ENCODE measurements at places on chromosomes 13 and 19.
A peak's percentile ranks its signal among the peaks of the same experiment; 100 is the strongest.

DNA sequence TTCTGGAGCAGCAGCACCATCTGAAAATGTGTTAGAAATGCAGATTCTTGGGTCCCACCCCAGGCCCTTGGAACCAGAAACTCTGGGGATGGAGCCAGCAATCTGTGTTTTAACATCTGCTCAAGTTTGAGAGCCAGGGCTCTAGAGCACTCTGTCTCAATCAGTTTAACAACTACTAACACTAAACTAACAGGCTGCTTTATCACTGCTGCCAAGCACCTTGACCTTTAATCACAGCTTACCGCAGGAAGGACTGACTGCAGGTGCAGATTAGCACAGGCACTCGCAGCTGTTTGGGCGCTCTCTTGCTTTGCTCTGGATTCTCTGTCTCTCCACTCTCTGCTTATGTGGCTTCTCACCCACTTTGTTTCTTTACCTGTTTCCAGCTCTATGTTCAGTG is 163.5 kb downstream of the MTUS2 start:
- no peak for DNase-seq

DNA sequence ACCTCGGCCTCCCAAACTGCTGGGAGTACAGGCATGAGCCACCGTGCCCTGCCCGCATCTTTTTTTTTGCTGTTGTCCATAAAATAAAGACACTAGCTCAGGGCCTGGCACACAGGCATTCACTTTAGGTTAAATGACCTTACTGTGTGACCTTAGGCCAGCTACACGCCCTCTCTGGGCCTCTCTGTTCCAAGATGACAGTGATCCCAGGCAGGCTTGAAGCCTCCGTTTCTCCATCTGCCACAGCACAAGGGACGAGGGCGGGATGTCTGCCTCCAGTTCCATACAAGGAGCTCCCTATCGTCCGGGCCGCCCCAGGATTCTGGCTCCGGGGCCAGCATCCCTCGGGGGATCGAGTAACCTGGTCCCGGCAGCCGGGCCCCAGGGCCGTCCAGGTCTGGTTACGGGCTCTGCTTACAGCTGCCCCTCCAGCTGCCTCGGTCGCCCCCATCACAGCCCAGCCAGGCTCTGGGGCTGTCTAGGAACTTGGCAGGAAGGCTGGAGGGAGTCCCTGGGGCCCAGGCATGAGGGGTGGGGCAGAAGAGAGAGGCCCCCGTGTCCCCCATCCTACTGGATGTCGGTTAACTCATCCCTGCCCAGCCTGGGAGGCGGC is 11.9 kb upstream of the SEMA6B start:
- no peak for DNase-seq

DNA sequence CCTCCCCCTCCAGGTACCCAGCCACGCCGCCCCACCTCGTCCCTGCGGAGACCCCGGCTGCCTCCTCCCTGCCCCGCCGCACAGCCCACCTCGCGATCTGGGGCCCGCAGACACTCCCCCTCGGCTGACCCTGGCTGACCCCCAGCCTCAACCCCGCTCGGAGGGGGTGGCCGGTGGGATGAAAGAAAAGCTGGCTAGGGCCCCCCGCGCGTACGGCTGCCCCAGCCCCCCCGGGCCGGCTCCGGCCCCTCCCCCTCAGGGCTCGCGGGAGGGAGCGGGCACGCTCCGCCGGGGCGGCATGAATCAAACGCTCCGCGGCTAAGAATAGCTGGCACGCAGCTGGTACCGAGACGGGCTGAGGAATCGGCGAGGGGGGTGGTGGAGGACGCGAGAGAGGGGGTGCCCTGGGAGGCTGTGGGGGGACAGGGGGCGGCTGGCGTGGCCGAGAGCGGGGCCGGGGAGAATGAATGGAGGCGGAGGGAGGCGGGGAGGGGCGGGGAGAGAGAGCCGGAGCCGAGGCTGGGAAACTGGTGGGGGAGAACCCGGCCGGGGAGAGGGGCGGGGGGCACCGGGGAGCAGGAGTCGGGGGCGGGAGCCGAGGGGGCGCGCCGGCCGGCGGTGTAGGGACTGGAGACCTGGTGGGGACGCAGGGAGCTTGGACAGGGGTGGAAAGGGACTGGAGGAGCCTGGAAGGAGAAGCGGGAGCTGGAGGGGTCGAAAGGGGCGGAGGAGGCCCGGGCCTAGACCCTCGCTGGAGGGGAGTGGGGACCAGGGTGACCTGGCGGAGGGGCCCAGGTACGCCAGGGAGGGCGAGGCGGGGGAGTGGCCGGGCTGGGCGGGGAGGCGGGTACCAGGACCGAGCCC is 1.1 kb downstream of the SHANK1 start:
- no peak for DNase-seq

DNA sequence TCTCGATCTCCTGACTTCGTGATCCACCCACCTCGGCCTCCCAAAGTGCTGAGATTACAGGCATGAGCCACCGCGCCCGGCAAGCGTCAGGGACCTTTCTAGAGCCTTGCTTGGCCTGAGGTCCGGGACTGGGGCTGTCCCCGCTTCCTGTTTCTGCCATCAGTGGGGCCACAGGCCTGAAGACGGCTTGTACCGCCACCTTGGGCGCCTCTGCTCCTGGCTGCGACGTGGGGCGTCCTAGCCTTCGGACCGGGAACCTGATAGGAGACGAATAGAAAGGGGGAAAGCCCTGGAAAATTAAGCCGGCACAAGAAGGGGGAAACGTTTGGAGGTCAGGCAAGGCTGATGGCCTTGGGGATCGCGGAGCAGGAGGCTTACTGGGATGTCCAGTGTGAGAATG is 35.1 kb downstream of the RNF6 start:
- no peak for DNase-seq

DNA sequence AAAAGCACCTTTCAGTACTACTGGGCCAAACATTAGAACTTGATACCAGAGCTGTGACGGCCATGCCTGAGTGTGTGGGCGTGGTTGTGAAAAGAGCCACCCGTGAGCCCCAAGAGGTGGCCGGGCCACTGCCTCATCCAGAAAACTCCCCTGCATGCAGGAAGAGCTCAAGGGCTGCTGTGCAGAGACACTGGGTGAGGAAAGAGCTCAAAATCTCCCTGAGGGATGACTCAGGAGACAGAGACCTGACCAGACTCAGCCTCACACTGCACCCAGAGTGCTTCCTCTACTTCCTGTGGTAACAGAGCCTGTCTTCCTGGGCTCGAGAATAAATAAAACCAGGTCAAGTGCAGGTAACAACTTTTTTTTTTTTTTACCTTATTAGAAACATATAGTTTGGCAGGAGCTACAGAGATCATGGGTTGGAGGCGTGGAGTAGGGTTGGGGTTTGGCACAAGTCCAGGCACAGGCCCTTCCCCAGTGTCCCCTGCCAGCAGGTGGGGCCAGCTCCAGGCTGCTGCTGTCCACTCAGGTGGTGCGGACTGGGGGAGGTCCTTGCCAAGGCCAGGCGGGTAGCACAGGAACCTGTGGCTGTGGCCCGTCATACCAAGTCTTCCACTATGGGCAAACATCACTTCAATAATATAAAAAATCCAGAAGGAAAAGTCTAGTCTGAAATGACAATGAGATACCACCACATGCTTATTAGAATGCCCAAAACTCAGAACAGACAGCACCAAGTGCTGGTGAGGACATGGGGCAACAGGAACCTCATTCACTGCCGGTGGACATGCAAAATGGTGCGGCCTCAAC is 25.5 kb downstream of the ELL start:
- DNase-seq = no peak

DNA sequence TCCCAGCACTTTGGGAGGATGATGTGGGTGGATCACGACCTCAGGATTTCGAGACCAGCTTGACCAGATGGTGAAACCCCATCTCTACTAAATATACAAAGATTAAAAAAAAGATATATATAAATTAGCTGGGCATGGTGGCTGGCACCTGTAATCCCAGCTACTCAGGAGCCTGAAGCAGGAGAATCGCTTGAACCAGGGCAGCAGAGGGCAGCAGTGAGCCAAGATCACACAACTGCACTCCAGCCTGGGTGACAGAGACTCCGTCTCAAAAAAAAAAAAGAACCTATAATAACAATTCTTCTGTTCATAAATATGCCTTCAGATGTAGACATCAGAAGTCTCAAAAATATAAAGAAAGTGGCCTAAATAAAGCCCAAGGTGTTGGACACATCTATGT is 7.6 kb downstream of the ZNF737 start:
- no peak for DNase-seq

- peak; percentile 43 for DNase-seq
These were observed 27.2 kb downstream of the ATP4B start for GRCh38 chr13:113630804-113631203.

DNA sequence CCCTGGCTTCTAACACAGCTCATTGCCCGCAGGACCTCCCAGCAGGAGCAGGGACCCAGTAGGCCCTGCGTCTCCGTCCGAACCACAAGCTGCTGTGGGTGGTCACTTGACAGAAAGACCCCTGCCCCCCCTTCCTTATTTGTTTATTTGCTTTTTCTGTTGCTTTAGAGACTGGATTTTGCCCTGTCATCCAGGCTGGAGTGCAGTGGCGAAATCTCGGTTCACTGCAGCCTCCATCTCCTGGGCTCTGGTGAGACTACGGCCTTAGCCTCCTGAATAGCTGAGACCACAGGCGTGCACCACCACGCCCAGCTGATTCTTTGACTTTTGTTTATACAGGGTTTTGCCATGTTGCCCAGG is 7.6 kb upstream of the PTBP1 start:
- DNase-seq = no peak

GRCh38 chr13:110157718-110158117 is 149.2 kb downstream of the COL4A1 start:
- no peak for DNase-seq

DNA sequence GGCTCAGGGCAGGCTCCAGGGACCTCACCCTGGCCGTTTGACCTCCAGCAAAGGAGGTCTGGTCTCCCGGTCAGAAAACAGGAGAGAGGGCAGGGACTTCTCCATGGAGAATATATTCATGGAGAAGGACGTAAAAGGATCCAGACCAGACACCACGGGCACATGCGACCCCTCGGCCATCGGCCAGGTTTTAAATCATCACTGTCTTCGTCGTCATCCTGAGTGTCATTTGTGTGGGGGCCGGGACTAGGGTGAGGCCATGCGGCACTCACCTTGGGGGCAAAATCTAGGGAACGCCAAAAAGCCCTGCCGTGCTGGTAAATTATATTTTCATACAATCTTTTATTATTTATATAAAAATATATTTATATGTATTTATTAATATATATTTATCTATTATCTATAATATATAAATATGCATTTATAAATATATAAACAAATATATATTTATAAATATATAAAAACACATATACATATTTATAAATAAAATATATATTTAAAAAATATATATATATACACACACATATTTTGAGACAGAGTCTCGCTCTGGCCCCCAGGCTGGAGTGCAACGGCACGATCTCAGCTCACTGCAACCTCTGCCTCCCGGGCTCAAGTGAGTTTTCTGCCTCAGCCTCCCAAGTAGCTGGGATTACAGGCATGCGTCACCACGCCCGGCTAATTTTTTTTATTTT is 75.4 kb downstream of the GADD45B start:
- DNase-seq = no peak

- DNase-seq = no peak
These were observed 9.0 kb downstream of the PTH2 start for GRCh38 chr19:49414256-49414655.

DNA sequence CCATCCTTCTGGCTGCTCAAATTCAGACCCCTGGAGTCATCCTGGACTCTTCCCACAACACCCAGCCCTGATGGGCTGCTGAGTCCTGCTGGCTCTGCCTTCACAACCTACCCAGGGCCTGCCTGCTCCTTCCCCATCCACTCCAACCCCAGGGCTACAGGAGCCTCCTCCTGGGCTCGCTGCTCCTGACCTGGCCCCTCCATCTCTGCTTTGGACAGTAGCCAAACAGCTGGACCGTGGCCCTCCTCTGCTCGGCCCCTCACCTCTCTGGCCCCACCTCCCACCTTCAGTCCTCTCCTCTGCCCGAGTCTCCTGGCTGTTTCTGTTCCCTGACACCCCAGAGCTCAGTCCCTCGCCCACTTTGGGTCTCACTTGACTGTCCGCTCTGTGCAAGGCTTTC is 66.7 kb downstream of the CEBPG start:
- DNase-seq = peak; percentile 31

DNA sequence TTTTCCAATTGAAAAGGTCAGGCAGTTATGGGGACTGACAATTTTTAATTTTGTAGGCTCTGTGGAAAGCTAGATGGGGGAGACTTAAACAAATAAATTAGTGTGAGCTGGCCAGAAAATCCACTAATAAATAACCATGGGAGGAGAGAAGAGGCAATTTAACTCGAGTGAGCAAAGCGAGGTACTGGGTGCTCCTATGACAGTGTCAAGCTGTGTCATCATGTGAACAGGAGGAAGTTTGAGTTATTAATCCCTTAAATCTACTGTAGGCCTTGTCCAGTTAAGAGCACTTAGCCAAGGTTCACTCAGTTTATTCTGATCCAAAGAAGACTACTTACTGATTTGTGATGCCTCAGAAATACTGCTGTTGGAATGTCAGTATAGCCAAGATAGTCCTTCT is 122.8 kb downstream of the OXGR1 start:
- no peak for DNase-seq

GRCh38 chr19:49150944-49151243 is 4.3 kb downstream of the HRC start:
- DNase-seq = no peak

GRCh38 chr13:48194379-48194754 is 38.6 kb upstream of the ITM2B start:
- no peak for DNase-seq

GRCh38 chr19:29381353-29382203 is 144.2 kb upstream of the VSTM2B start:
- peak; percentile 13 for DNase-seq

- DNase-seq = no peak
These were observed 10.6 kb downstream of the ATP11A start for GRCh38 chr13:112700291-112701060.

GRCh38 chr13:84946192-84946591 is 853.0 kb downstream of the SLITRK6 start:
- DNase-seq = no peak

- no peak for DNase-seq
These were observed 27.7 kb downstream of the TMTC4 start for GRCh38 chr13:100646871-100647270.

GRCh38 chr13:50415428-50415827 is 400.2 kb downstream of the KCNRG start:
- no peak for DNase-seq

GRCh38 chr13:73937441-73937840 is 196.8 kb downstream of the KLF12 start:
- DNase-seq = no peak

DNA sequence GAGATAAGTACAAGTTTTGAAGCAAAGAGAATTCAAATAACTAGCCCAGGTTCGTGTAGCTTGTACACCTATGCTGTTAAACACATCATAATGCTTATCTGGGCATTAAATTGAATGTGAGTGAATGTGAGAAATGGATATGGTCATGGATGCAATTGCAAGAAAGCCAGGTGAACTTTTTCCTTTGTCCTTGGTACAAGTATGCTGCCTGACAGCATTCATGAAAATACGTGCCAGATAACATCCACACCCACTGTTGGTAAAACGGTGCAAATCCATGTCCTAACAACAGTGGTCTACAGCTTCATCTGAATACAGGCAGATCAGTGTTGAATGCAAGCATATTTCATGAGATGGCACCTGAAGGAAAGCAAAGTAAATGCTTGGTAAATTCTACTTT is 122.2 kb downstream of the STOML3 start:
- DNase-seq = no peak

Data from RWPE2 (cell line).